ENCODE measurements at places on chromosomes 16 and 17. TPM values are rescaled to one million over a fixed set of nuclear protein-coding genes. Genes with fewer than 3 reads are reported as not detected.
A peak's percentile ranks its signal among the peaks of the same experiment; 100 is the strongest.

EMC6 gene
- total RNA-seq = 19.0 TPM

EVPL gene
- 3.9 TPM for total RNA-seq

PSMB10 gene
- total RNA-seq = 34.1 TPM

DNA sequence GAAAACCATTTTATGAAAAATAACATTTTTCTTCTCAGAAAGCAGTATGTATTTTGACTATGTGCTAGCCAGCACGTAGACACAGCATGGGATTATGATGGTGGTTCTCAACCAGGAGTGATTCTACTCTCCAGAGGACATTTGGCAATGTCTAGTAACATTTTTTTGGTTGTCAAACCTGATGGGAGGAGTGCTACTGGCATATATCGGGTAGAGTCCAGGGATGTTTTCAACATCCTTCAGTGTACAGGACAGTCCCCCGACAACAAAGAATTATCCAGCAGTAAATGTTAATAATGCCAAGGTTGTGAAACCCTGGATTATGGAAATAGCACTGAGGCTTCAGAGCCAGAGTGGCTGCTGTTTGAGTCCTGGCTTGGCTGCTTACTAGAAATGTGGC, 27.7 kb downstream of the AP2B1 start:
- no peaks in the 10 kb centered on the region for H3K36me3 ChIP-seq
- no peaks in the 10 kb centered on the region for H3K4me1 ChIP-seq
- no peaks in the 10 kb centered on the region for H3K27me3 ChIP-seq
- H3K27ac ChIP-seq = no peak overlapping the region
- DNase-seq = no peak

GRCh38 chr17:73060721-73061120, 31.8 kb downstream of the SLC39A11 start:
- no peaks in the 10 kb centered on the region for H3K27me3 ChIP-seq
- H3K36me3 ChIP-seq = no peaks in the 10 kb centered on the region
- DNase-seq = no peak
- H3K4me3 ChIP-seq = no peak overlapping the region
- no peak overlapping the region for H3K27ac ChIP-seq

DNA sequence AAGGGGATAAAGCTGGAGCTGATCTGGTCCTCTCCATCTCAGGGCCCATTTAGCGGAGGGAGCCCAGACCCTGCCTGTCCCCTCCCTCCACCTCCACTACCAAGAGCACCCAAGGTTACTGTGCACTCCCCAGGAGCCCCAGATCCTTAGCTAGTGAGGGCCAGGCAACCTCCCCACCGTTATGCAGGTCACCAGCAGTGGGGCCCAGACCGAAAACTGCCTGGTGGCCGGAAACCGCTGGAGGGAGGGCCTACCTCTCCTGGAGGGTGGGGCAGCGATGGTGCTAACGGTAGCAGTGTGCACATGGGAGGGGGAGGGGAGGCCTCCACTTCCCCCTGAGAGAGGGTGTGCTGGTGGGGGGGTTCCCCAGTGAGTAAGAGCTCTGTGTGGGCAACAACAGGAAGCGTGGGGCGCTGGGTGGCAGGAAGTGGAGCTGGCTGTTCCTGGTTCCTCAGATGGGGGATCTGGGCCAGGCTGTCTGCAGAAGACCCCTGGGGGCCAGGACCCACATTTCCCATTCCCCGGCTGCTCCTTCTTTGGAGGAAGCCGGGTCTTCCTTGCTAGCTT, 4.4 kb downstream of the FMNL1 start:
- peak overlapping the region; percentile 81 for H3K27ac ChIP-seq
- no peaks in the 10 kb centered on the region for H3K27me3 ChIP-seq
- no peaks in the 10 kb centered on the region for H3K36me3 ChIP-seq

DNA sequence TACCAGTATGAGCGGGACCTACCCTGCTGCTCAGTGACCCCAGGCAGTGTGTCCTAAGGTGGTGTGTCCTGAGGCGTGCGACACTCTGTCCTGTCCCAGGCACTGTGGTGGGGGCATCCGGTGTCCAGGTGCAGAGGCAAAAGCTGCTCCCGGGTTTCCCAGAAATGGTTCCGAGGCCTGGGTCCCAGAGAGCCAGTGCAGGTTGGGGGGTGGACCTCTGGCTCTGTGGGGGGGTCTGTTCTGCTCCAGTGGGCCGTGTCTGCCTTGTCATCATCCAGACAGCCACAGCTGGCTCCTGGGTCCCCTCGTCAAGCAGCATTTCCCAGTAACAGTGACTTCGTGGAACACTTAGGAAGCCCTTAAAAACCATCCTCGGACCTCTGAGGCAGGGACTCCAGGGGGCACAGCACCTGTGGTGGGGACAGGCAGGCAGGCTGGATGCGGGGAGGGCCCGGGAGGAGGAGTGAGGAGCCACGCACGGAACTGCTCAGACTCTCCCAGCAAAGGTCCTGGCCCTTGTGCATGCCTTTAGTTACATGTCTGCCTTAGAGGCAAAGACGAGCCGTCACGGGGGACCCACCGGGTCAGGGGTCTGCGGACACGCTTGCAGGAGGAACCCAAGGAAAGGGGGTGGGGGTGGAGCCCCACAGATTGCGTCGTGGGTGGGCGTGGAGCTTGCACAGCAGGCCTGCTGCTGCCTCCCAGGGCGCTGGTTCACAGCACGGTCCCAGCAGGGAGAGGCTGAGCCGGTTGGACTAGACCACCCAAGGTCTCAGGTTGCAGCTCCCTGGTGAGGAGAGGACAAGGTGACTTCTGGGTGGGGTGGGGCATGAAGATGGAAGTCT, 5.6 kb downstream of the SLC16A3 start:
- DNase-seq = no peak
- peaks cover 23% of the 10 kb centered on the region for H3K4me1 ChIP-seq
- no peaks in the 10 kb centered on the region for H3K36me3 ChIP-seq
- H3K27me3 ChIP-seq = no peaks in the 10 kb centered on the region
- no peak overlapping the region for H3K27ac ChIP-seq

DNA sequence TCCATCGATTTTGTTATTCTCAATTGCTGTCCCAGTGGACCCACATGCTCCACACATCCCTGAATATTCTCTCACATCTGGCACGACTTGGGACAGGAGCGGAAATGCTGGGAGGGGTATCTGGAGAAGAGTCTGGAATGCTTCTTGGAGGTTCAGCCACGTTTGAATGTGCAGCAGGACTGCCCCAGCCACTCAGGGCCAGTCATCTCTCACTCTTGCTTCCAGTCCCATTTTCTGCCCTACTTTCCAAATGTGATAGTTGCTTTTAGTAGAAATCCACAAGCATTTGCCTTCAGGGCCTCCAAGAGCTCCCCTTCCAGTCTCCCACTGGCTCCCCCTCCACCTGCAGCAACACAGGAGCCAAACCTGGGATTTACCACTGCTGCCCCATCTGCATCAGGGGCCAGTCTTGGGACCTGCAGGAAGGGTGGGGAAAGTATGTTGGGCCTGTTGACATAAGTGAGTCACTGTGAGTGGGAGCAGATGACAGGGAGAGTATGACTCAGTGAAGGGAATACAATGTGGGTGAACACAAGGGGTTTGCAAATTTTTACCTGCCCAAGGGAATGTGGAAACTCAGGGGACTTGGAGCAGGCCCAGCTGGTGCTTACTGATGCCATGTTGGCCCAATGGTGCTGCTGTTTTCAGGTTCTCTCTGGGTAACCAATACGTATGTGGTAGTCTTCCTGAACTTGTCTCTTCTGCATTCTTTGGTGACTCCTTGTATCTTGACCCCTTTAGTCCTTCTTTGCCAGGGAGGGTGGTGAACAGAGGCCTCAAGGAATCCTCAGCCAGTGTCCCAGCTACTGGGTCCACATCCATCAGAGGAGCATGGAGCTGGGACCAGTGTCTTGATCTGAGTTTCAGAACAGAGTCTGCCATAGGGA, 78.8 kb upstream of the CRHR1 start:
- no peak overlapping the region for H3K4me3 ChIP-seq
- H3K27me3 ChIP-seq = peaks cover 4% of the 10 kb centered on the region
- no peaks in the 10 kb centered on the region for H3K36me3 ChIP-seq
- no peak for DNase-seq
- no peaks in the 10 kb centered on the region for H3K4me1 ChIP-seq

- H3K4me1 ChIP-seq = no peaks in the 10 kb centered on the region
- DNase-seq = no peak
- no peak overlapping the region for H3K27ac ChIP-seq
Measured at GRCh38 chr17:80673152-80673920, 128.7 kb downstream of the RPTOR start.

DNA sequence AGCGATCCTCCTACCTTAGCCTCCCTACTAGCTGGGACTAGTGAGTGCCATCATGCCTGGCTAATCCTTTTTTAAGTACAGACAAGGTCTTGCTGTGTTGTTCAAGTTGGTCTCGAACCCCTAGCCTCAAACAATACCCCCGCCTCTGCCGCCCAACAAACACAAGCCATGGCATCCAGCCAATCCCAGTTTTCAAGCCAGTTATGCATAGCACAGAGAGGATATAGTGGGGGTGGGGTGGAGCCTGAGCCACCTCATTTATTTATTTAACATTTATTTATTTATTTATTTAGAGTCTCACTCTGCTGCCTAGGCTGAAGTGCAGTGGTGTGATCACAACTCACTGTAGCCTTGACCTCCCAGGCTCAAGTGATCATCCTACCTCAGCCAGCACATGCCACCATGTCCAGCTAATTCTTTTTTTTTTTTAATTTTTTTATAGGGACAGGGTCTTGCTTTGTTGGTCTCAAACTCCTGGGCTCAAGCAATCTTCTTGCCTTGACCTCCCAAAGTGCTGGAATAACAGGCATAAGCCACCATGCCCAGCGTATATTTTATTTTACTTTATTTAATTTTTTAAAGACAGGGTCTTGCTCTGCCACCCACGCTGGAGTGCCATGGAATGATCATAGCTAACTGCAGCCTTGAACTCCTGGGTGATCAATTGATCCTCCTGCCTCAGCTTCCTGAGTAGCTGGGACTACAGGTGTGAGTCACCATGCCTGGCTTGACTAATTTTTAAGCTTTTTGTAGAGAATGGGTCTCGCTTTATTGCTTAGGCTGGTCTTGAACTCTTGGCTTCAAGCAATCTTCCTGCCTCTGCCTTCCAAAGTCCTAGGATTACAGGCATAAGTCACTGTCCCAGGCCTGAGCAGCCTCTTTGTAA, 26.2 kb upstream of the KLHL11 start:
- H3K27ac ChIP-seq = no peak overlapping the region
- no peaks in the 10 kb centered on the region for H3K36me3 ChIP-seq
- H3K27me3 ChIP-seq = no peaks in the 10 kb centered on the region
- DNase-seq = no peak
- H3K4me3 ChIP-seq = no peak overlapping the region

GRCh38 chr16:67393788-67394154, 473 bp upstream of the TPPP3 start:
- H3K4me1 ChIP-seq = peaks cover 25% of the 10 kb centered on the region
- no peak for DNase-seq
- peak overlapping the region; percentile 73 for H3K27ac ChIP-seq
- peak overlapping the region; percentile 43 for H3K4me3 ChIP-seq
- H3K36me3 ChIP-seq = no peaks in the 10 kb centered on the region
- no peaks in the 10 kb centered on the region for H3K27me3 ChIP-seq

- no peak for DNase-seq
- H3K27ac ChIP-seq = no peak overlapping the region
- H3K4me3 ChIP-seq = no peak overlapping the region
- no peaks in the 10 kb centered on the region for H3K27me3 ChIP-seq
- no peaks in the 10 kb centered on the region for H3K4me1 ChIP-seq
- no peaks in the 10 kb centered on the region for H3K36me3 ChIP-seq
Measured at GRCh38 chr16:65244787-65245186, 122.9 kb upstream of the CDH11 start.

GRCh38 chr17:36464765-36465088, 21.8 kb upstream of the ZNHIT3 start:
- no peaks in the 10 kb centered on the region for H3K4me1 ChIP-seq
- H3K36me3 ChIP-seq = no peaks in the 10 kb centered on the region
- no peak overlapping the region for H3K27ac ChIP-seq

GRCh38 chr16:55478827-55479429, at the start of gene MMP2:
Gene MMP2 (plus strand): TSS chr16:55479198. CDS start chr16:55479480, 282 bp downstream.
- no peak for DNase-seq
- H3K4me1 ChIP-seq = no peaks in the 10 kb centered on the region
- peak within 1 kb of the TSS; percentile 86 for H3K27ac ChIP-seq

- H3K27me3 ChIP-seq = no peaks in the 10 kb centered on the region
- no peak overlapping the region for H3K4me3 ChIP-seq
Measured at GRCh38 chr17:49635121-49635520, 42.8 kb downstream of the SPOP start.

DNA sequence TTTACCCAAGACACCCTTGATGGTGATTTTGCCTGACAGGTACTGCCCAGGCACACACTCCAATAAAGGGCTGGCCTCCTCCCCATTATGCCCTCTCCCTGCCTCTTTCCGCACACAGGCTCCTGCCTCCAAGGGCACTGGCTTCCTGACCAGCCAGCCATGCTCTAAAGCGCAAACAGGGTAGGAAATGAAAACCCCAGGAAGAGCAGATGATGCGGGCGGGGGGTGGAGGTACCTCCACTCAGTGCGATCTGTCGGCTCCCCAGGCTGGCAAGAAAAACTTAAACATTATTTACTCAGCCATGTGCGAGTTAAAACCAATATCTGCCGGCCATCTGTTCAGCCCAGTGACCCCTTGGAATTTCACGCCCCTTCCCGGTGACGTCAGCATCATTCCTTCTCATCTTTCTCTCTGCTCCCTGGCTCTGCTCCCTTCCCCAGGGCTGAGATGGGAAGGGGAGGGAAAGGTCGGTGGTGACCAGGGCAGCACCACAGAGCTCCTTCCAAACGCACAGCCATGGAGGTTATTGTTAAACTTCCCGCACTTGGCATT, 262.5 kb downstream of the CBLN1 start:
- H3K27me3 ChIP-seq = no peaks in the 10 kb centered on the region
- H3K4me1 ChIP-seq = no peaks in the 10 kb centered on the region
- no peak overlapping the region for H3K4me3 ChIP-seq

DNA sequence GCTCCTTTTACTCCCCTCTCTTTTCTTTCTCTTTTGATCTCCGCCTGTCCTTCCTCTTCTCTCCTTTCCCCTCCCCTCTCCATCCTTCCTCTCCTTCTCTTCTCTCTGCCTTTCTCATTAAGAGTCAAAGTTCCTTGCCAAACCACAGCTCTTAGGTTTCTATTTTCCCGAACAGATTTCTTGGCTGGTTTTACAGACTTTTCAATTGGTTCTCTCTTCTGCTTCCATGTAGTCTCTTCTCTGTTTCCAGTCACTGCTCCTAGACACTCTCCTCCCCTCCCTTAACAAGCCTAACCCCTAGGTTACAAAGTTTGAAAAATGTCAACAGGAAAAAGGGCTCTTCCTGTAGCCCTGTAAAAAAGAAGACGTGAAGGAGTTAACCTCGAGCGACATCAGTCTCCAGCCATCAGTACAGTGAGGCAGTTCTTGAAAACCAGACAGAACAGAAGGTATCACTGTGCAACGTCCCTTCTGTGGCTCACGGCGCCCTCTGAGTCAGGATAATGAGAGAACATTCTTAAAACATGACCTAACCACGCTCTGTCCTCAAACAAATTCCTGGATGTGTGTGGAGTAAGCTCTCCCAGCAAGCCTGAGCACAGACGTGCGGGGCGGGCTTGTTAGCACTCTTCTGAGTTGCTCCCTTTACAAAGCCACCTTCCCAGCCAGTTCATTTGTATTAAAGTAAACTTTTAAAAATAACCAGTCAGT, 11.6 kb upstream of the MARCHF10 start:
- no peaks in the 10 kb centered on the region for H3K27me3 ChIP-seq
- peak overlapping the region; percentile 88 for H3K27ac ChIP-seq
- H3K4me1 ChIP-seq = no peaks in the 10 kb centered on the region
- peak overlapping the region; percentile 24 for H3K4me3 ChIP-seq
